ENCODE measurements at places on chromosomes 12 and 14.

GRCh38 chr12:81450920-81451739, 308.0 kb downstream of the PPFIA2 start:
- DNase-seq: no peak

DNA sequence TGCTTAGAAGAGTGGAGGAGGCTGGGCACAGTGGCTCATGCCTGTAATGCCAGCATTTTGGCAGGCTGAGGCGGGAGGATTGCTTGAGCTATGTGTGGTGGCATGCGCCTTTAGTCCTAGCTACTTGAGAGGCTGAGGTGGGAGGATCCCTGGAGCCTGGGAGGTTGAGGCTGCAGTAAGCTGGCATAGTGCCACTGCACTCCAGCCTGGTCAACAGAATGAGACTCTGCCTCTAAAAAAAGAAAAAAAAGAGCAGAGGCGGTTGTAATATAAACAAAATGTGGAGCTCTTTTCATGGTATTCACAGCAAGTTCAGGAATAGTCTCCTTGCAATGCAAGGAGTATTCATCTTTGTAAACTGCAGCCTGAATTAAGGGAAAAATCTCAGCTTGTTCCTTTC, 27.2 kb downstream of the ARID2 start:
- DNase-seq: no peak

GRCh38 chr12:122004633-122005071, 17.0 kb upstream of the BCL7A start:
- DNase-seq: no peak

GRCh38 chr12:50110127-50110761, 1.8 kb upstream of the COX14 start:
- DNase-seq: no peak

- no peak for DNase-seq
Observed at GRCh38 chr14:28656704-28657255, 109.8 kb upstream of the FOXG1 start.

GRCh38 chr12:58750484-58750883, 169.8 kb downstream of the LRIG3 start:
- DNase-seq: no peak

- DNase-seq: no peak
Observed at GRCh38 chr14:38039496-38039895, 168.2 kb upstream of the SSTR1 start.

- no peak for DNase-seq
Observed at GRCh38 chr14:105881021-105881930, 354.9 kb downstream of the TMEM121 start.

DNA sequence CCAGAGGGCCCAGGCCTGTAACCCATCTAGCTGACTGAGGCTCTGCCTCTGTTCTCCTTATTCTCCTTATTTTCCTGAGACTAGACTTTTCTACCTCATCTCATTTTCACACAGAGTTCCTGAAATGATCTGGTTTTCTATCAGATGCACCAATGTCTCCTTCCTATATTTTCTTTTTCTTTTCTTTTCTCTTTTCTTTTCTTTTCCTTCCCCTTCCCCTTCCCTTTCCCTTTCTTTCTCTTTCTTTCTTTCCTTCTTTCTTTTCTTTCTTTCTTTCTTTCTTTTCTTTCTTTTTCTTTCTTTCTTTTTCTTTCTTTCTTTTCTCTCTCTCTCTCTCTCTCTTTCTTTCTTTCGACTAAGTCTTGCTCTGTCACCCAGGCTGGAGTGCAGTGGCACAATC, 3.0 kb upstream of the CCDC184 start:
- no peak for DNase-seq

GRCh38 chr12:53907103-53907502, 31.5 kb upstream of the HOXC13 start:
- DNase-seq: no peak

DNA sequence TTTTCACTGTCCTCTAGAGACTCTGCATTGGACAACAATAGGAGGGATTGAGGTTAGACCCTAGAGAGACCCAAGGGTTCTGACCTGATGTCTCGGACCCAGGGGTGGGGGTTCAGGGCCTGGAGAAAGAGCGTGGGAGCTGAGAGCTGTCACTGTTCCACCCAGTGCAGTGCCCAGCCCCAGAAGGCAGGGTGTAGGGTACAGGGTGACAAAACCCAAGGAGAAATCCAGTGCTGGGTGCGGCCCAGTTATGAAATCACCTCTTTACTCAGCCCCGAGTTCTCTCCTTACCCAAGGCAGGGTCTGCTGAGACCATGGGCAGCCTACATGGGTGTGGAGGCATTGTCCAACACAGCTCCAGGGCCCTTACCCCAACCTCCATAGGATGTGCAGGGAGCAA, 2.6 kb downstream of the AQP2 start:
- no peak for DNase-seq
